BJ (cell line): ENCODE measurements at places on chromosomes 16 and 17.

GRCh38 chr17:350706-351448 is 1.7 kb downstream of the RPH3AL start:
- DNase-seq: no peak

- DNase-seq: no peak
Measured at GRCh38 chr17:68359791-68360535, 68.7 kb downstream of the ARSG start.

- no peak for DNase-seq
Measured at GRCh38 chr16:56864960-56865359, at the start of gene SLC12A3. TSS of gene SLC12A3 (plus strand) at chr16:56865207. CDS start at chr16:56865236, 29 bp downstream.

DNA sequence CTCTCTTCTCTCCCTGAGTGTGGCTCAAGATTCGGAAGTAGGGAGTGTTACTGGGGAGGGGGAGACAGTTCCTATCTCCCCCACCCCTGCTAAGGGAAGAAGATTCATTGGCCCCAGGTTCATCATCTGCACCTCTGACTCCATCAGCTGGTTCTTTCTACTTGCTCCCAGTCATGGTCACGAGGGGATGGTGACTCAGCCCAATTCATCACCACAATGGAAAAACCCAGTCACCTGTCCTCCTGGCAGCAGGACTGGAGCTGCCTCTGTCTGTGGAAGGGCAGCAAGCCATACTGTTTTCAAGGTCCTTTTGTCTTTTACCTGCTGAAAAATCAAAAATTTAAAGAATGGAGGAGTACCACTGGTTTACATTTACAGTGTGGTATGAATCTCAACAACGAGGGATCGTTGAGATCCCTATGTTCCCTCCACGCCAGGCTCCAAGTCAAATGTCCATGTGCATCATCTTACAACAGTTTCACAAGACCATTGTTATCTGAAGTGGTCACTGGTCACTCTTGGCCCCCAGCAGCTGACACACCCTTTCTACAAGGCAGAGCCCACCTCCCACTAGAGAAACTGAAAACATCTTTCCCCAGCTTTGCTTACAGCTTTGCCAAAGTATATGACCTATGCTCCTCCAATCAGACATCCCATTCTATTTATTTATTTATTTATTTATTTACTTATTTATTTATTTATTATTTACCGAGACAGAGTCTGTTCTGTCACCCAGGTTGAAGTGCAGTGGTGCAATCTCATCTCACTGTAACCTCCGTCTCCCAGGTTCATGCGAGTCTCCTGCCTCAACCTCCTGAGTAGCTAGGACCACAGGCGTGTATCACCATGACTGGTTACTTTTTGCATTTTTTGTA is 40.4 kb upstream of the NDRG4 start:
- DNase-seq: no peak

DNA sequence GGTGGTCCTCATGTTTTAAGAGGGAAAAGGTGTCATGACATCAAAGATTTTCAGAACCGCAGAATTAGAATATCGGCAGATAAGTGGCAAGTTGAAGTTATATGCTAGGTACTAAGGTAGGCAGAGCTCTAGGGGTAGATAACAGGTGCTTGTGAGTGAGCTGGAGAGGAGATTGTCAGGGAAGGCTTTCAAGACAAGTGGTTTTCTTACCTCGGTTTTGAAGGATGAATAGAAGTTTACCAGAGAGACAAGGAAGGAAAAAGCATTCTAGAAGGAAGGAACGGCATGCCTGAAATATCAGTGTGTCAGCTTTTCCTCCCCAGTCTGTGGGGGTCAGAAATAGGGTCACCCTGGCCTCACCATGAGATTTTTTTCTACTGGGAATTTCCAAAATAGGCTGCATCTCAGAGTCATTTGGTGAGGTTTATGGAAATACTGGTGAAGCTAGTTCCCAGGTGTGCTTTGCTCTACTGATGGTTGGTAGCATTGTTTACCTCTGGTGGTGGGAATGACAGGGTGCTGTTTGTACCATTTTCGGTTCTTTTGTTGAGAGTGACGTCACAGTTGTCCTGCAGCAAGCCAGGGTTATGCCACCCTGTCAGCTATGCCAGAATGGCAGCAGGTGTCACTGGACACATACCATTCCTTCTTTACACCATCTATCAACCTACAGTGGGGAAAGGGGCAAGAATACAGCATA is 112.5 kb downstream of the MSI2 start:
- no peak for DNase-seq

DNA sequence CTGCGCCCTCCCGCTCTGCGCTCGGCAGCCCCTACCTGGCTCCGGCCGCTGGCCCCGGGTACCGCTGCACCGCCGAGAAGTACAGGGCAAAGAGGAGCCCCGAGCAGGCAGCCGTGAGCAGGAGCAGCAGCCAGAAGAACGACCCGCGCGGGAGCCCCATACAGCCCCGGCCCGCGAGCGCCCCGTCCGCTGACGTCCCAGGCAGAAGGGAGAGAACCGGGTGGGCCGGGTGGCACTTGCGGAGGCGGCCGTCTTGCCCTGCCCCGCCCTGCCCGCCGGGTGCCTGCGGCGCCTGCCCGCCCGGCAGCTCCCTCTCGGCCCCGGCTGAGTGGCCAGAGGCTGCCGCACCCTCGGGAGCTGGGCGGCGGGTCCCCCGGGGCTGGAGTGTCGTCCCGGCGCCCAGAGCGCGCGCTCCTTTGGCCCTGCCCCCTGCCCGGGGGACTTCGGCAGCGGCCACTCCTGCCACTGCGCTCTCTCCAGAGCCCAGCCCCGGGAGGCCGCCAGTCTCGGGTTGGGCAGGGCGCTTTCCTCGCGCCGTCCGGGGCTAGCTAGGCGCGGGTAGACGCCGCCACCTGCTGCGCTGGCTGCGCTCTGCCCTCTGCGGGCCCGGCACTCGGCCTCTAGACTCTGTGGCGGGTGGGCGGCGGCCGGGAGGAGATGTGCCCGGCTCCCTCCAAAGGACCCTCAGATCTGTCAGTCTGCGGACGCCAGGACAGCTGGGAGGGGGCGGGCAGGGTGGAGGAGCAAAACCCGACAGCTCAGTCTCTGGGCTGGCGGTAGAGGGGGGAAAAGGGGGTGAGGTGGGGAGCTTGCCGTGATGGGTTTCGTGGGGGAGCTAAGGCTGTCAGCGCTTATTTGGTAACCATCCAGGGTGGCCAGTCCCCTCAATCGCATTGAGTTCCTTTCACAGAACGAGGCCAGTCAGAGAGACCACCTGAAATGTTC is at the start of gene ST6GALNAC2:
Gene ST6GALNAC2 (minus strand): TSS at position 212 of the 945 bp plus-strand sequence. CDS start 52 bp downstream, at position 160.
- no peak for DNase-seq

DNA sequence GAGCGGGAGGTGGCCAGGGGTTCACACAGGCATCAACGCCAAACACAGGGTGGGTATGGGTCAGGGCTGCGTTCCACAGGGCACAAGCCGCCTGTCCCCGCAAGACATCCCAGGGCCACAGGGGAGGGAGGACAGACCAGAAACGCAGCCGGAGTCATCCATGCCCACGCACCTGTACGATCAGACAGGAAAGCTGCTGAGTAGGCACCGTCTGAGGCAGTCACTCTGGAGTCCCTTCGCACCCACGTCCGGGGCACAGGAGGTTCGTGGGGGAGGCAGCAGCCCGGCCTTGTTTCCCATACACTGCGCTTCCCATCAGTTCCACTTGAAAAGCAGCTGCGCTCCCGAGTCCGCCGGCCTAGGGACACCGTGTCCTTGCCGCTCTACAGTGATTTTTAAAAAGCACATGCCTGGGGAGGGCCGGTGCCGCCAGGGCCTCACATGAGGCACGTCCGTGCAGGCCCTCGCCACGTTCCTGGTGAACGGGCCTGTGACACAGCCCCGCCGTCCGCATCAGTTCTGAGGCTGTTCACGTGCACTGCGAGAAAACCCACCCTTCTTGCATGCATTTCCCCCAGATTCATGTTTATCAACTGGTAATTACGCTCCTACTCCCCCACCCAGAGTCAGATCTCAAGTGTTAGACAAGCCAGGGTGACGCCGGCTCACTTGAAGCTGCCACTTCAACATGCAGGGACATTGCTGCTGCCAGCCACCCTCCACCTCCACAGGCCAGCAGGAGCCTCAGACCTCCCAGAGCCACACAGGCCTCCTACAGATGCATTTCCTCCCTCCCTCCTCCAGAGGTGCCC is 34.8 kb downstream of the WDR45B start:
- no peak for DNase-seq

- no peak for DNase-seq
Measured at GRCh38 chr16:53090286-53090590, 35.4 kb downstream of the CHD9 start.

GRCh38 chr16:69382421-69382820 is 3.4 kb downstream of the TERF2 start:
- DNase-seq: no peak

DNA sequence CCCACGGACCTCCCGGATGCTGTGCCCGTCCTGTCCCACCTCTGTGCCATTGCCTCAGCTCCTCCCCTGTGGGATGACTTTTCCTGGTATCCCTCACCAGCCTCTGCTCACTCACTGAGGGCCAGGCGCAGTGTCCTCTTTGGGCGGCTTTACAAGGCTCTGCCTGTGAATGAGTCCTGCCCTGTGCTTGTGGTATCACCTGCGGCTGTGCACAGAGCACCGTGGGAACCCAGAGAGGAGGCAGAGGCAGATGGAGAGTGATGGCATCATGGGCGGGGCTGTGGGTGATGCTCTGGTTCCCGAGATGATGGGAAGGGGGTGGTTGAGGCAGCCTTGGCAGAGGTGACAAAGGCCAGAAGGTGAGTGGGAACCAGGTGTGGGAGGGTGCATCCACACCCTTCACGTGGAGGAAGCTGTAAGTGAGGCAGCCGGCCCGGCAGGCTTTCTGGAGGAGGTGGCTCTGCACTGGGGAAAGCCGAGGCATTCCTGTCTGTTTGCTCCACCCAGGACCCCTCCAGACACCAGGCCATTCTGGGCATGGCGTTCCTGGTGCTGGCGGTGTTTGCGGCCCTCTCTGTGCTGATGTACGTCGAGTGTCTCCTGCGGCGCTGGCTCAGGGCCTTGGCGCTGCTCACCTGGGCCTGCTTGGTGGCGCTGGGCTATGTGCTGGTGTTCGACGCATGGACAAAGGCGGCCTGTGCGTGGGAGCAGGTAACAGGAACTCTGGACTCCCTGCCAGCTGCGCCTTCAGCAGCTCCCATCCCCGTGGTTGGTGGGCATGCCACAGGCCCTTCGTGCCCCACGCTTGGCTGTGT is 23.8 kb downstream of the ADCY7 start:
- no peak for DNase-seq

DNA sequence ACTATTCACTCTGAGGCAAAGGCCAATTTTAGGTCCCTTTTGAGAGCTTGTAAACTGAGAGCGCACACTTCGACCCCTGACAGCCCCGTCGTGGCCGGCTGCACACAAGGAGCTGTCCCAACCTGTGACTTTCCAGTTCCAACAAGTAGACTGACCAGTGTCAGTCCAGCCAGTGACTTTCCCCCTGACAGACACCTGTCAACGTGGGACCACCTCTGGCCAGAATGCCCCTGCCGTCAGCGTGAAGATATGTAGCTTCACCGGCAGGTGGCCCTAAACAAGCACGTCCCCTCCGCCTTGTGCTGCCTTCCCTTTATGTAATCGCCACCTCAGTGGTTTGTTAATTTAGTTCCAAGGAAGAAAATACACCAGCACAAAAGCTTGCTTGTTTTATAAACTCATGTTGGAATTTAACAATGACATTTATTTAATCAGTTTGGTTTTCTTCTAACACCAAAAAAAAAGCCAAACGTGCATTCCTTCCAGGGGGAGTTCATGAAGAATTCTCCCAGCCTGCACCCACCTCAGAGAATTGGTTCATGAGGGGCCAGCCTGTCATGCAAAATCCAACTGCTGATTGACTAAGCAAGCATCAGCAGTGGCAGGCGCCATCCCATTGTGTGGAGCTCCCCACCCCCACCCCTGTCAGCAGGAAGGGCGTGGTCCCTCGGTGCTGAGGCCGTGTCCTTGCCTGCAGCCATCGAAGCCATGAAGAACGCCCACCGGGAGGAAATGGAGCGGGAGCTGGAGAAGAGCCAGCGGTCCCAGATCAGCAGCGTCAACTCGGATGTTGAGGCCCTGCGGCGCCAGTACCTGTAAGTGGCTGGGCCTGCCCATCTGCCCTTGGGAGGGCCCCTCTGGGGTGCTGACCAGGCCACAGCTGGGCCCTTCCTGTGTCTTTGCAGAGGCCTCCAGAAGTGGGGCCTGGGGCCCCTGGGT is 33.9 kb downstream of the PLD6 start:
- DNase-seq: no peak

- no peak for DNase-seq
Measured at GRCh38 chr16:4115209-4115948, 863 bp downstream of the ADCY9 start.

GRCh38 chr17:82487910-82488309 is 29.4 kb downstream of the NARF start:
- no peak for DNase-seq

GRCh38 chr17:72795941-72796340 is 296.5 kb downstream of the SLC39A11 start:
- no peak for DNase-seq

DNA sequence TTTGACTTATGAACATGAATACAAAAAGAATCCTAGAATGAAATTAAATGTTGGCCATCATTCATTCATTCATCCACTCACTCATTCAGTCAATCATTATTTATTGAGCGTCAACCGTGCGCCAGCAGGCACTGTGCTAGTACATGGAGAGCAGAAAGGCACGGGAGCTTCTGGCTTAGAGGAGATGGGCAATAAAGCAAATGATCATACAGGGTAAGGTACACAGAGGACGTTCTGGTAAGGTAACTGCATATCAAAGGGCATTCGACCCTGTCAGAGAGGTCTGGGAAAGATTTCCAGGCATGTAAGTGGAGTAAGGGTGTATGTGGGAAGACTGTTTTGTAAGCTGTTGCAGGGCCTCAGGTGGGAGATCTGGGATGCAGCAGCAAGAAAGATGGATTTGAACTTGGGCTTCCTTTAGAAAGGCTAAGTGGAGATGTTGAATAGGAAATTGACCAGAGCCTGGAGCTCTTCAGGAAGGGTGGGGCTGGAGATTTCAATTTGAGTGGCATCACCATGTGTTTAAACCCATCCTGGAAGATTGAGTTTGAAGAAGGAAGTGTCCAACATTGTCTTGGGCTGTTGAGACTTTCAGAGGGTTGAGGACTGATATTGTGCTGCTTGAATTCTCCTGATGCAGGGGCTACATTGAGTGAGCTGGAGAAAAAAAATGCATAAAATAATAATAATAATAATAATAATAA is 2.8 kb upstream of the MSI2 start:
- no peak for DNase-seq

DNA sequence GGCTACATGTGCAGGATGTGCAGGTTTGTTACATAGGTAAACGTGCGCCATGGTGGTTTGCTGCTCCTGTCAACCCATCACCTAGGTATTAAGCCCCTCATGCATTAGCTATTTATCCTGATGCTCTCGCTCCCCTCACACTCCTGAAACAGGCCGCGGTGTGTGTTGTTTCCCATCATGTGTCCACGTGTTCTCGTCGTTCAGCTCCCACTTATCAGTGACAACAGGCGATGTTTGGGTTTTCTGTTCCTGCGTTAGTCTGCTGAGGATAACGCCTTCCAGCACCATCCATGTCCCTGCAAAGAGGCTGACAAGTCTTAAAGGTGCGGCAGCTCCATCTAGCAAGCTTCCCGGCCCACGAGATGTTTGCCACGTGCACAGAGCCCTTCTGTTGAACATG is 175.1 kb downstream of the FOXL1 start:
- DNase-seq: no peak

DNA sequence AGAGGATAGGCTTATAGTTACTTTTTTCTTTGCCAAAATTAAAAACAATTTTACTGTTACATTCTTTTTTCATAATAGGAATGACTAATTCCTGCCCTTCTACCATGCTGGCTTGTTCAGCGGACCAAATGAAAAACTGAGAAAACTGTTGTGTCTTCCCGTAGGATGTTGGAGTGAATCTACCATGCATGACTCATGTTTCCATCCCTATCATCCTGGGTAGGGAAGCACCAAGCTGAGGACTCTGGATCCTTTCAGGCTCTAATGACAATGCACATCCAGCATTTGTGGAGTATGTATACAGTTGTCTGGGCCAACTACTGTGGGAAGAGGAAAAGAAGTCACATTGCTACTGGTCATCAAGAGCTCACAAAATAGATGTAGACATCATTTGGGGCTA is 41.1 kb upstream of the DHX8 start:
- DNase-seq: no peak
